Activated CD8-positive, alpha-beta T cell treated with anti-CD3 and anti-CD28 coated beads for 36 hours (primary cell): ENCODE measurements at places on chromosomes 1 and 21. TPM values are rescaled to one million over a fixed set of nuclear protein-coding genes. Genes with fewer than 3 reads are reported as not detected.

- DNase-seq: no peak
- H3K36me3 ChIP-seq: no peaks in the 10 kb centered on the region
- H3K4me3 ChIP-seq: no peak overlapping the region
- H3K27ac ChIP-seq: no peak overlapping the region
- no peaks in the 10 kb centered on the region for H3K27me3 ChIP-seq
Measured at GRCh38 chr1:178580096-178580495, 67.2 kb downstream of the TEX35 start.

NPHS2 gene
- total RNA-seq: not detected

OR2L13 gene
- not detected for total RNA-seq

- DNase-seq: no peak
- no peak overlapping the region for H3K4me3 ChIP-seq
- H3K36me3 ChIP-seq: peaks cover 74% of the 10 kb centered on the region
- peaks cover 76% of the 10 kb centered on the region for H3K4me1 ChIP-seq
Measured at GRCh38 chr1:89587729-89588161, 45.2 kb upstream of the LRRC8C start.

GRCh38 chr1:15187175-15188129 lies 33.9 kb downstream of the TMEM51 start:
- H3K36me3 ChIP-seq: no peaks in the 10 kb centered on the region
- H3K4me3 ChIP-seq: no peak overlapping the region
- no peak overlapping the region for H3K27ac ChIP-seq
- H3K27me3 ChIP-seq: peaks cover 17% of the 10 kb centered on the region
- no peak for DNase-seq
- no peaks in the 10 kb centered on the region for H3K4me1 ChIP-seq

DNA sequence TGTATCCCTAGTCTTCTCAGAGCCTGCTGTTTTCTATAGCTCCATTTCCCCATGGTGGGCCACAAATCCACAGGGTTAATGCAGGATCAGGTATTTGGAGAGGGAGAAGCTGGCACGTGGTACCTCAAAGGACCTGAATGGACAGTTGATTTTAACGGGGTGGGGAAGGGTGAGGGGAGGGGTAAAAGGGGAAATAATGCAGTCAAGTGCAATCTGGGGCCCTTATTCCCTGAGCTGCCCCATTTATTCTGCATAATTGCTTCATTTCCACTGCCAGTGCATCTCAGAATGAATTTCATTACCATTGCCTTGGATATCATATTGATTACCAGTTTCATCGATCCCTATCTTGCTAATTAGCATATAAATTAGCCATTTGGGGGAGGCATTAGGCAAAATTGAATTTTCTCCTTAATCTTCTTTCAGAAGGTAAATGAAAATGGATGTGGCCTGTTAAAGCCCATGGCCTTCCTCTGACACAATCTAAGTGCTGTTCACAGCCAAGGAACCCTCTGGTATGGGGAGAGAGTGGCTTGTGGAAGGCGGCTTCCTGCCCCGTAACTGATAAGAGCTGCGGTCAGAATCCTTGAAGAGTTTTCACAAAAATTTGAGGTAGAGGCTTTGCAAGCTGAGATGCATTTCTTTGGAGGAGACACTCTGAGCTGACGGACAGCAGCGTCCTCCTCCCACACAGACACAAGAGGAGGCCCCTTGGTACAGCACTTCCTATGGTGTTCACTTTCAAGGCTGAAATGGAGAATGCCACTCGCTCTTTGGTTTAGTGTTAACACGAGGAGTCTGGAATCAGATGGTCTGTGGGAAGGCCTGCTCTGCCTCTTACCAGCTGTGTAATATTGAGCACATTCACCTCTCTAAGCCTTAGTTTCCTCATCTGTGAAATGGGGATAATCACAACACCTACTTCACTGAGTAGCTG lies 34.4 kb downstream of the PHC2 start:
- DNase-seq: peak; percentile 6
- H3K4me3 ChIP-seq: no peak overlapping the region
- H3K27ac ChIP-seq: no peak overlapping the region
- H3K36me3 ChIP-seq: no peaks in the 10 kb centered on the region
- peaks cover 6% of the 10 kb centered on the region for H3K4me1 ChIP-seq

FBLIM1 gene
- not detected for total RNA-seq

DNA sequence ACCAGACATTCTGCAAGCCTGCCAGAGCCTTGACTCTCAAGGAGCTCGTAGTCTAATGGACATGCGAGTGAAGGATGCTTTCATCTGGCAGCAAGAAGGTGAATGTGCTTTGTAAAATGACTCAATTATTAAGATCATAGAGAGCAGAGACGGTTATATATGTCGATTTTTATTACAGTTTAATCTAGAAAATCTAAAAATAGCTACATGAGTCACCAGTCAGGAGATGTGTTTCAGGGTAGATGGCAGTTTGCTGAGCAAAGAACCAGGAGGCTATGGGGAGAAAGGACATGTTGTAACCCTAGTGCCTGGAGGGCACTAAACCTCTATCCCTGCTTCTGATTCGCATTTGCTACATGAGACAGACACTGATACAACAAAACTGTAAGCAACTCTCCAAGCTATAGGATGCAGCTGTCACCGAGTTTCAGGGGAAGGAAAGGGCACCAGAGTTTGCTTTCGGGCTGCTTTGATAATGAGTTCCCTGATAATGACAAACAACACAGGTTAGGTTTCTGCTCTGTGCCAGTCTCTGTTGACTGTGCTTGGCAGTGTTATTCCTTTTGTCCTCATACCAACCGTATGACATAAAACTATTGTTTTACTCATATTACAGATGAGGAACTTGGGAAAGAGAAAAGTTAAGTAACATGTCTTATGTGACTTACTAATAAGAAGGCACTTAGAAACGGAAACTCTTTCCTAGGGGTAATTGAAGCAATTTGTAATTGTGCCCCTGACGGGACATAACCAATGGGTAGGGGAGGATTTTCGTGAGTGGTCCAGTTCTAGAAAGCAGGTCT lies 43.2 kb downstream of the C1orf198 start:
- H3K4me3 ChIP-seq: no peak overlapping the region
- no peak for DNase-seq
- no peaks in the 10 kb centered on the region for H3K27me3 ChIP-seq
- no peak overlapping the region for H3K27ac ChIP-seq

KCNN3 gene
- not detected for total RNA-seq

- H3K4me3 ChIP-seq: no peak overlapping the region
- H3K4me1 ChIP-seq: peaks cover 59% of the 10 kb centered on the region
- peaks cover 20% of the 10 kb centered on the region for H3K36me3 ChIP-seq
- H3K27ac ChIP-seq: no peak overlapping the region
- DNase-seq: no peak
Measured at GRCh38 chr1:159913451-159914192, 11.7 kb downstream of the TAGLN2 start.

DNA sequence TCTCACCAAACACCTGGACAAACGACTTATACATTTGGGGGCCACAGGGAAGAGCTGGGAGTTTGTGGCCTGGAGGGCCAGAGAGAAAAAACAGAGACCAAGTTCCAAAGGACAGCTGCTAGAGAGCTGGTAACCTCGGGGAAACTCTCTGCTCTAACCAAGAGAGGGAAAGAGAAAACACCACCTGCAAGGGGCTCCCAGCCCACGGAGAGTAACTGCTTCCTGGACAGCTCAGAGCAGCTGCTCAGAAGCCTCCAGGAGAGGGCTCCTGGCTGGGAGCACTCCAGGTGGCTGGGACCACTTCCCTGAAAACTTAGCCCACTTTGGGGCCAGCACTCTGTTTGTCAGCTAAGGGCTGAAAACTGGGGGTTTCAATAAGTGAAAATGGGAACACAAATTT lies 154.8 kb upstream of the GRIK3 start:
- H3K36me3 ChIP-seq: no peaks in the 10 kb centered on the region
- no peaks in the 10 kb centered on the region for H3K4me1 ChIP-seq
- H3K27me3 ChIP-seq: peaks cover 13% of the 10 kb centered on the region
- H3K4me3 ChIP-seq: no peak overlapping the region
- H3K27ac ChIP-seq: no peak overlapping the region

GRCh38 chr1:182835806-182836205 lies 3.3 kb upstream of the DHX9 start:
- peaks cover 15% of the 10 kb centered on the region for H3K36me3 ChIP-seq
- H3K4me1 ChIP-seq: peaks cover 9% of the 10 kb centered on the region
- DNase-seq: no peak
- no peaks in the 10 kb centered on the region for H3K27me3 ChIP-seq
